IMR-90 (cell line): ENCODE measurements at places on chromosomes 3 and 15.

DNA sequence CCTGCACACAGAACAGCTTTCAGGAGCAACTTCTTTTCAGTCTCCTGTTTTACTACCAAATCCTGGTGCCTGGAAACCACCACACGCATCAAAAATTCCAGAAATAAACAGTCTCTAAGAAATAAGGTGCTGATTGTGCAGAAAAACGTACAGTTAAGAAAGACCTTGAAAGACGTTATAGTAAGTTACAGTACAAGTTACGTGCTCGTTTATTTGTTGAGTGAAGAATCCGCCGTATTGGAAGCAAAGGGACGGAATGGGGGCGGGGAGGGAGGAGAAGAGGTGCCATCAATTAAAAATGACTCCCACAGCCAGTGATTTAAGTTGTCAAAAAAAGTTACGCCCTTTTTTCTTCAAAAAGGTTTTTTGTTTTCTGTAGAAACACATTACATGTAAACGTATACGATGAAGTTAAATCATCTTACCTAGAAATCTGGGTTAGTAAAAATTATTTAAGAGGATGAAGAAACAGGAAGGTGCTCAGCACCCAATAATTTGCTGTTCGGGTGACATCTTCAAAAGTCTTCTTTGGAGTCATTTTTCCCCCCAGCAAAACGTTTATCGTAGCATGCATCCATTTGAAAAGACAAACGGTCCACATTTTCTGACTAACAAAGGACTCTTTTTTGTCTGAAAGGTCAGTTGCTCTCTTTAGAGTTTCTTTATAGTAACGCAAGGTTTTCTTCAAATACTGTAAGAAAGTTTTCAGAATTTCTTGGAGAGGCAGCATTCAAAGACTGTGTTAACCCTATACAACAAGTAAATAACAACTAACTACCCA, 782 bp upstream of the UACA start:
- DNase-seq, result no peak

DNA sequence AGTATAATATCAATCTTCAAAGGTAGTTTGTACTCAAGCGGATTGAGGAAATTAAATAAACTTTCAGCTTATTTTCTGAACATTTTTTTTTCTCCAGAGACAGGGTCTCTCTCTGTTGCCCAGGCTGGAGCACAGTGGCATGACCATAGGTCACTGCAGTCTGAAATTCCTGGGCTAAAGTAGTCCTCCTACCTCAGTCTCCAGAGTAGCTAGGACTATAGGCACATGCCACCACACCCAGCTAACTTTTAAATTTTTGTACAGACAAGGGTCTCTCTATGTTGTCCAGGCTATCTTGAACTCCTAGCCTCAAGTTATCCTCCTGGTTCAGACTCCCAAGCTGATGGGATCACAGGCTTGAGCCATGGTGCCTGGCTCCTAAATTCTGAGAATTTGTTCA, 97.1 kb downstream of the FAIM start:
- no peak for DNase-seq

DNA sequence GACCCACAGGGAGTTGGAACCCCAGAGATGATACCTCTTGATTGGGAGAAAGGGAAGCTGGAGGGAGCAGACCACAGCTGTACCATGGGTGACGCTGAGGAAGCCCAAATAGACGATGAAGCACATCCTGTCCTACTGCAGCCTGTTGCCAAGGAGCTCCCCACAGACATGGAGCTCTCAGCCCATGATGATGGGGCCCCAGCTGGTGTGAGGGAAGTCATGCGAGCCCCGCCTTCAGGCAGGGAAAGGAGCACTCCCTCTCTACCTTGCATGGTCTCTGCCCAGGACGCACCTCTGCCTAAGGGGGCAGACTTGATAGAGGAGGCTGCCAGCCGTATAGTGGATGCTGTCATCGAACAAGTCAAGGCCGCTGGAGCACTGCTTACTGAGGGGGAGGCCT, 201.1 kb downstream of the AKAP13 start:
- no peak for DNase-seq

DNA sequence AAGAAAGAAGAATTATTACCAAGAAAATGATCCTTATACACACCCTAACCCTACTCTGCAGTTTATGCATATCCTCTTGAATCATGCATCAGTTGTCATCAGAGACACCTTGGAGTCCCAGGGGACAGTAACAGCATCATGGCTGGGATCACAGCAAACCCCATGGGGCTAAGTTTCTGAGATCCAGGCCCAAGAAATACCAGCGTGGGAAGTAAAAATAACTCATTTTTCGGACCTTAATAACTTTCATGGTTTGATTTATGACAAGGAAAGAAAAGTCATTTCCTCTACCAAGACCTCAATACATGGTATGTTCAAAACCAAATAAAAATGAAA, 38.8 kb upstream of the B3GNT5 start:
- DNase-seq, result no peak

- no peak for DNase-seq
Observed at GRCh38 chr3:2860626-2861025, 249.5 kb downstream of the IL5RA start.

DNA sequence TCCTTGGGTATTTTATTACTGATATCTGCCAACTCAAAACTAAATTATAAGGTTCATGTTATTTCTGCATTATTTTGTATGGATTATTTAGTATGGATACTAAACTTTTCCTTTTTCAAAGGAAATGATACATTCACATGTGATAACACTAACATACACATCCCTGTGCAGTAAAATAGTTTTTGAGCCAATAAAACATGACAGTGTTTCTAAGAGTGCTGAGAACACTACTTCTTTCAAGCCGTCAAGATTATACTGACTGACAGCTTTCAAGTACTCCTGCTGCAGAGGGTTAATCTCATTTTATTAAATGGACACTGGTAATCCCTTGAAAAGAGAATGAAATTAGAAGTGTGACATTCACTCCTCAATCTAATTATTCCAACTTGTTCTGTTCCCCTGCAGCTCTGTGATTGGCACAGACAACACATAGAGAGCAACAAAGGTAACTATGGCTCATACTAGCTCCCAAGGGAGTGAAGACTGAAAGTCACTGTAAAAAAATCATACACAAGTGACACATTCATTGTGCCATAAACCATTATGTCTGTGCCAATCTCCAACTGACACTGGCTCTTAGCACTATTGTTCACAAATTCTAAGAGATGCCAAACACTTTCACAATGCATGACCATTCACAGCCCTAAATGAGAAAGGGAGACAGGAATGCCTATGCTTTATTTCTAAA, 468.6 kb downstream of the SHQ1 start:
- no peak for DNase-seq

- DNase-seq, result no peak
Observed at GRCh38 chr3:64255741-64256340, 30.6 kb upstream of the PRICKLE2 start.

DNA sequence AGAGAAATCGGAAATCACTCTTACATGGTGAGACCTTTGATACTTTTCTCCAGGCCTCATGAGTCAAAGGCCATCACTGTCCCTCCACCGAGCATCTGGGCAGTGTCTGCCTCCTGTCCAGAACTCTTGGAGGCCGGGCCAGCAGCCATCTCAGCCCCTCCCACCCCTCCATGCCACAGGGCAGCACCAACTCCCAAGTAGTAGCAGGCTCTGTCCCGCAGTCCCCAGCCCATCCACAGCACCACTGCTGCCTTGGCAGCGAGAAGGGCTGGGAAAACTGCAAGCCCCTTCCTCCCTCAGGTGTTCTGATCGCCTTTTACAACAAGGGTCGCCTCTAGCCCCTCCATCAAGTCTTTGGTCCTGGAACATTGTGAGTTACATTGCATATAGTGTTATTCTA, 5.5 kb downstream of the LYSMD4 start:
- no peak for DNase-seq

DNA sequence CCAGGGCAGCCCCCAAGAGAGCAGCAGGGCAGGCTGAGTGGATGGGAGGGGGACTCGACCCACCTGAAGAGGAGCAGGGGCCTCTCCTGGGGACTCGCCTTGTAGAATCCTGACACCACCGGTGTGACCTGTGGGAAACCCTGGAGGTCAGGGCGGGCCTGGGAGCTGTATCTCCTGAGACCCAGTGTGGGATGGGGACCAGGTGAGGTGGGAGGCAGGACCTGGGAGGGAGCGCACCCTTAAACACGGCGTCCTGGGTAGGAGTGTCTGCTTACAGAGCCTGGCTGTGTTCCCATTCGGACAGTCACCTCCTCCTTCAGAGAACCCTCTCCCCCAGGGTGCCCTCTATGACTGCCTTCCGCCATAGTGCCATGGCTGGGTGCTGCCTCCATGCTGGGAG, 27.1 kb downstream of the C15orf39 start:
- DNase-seq, result no peak

DNA sequence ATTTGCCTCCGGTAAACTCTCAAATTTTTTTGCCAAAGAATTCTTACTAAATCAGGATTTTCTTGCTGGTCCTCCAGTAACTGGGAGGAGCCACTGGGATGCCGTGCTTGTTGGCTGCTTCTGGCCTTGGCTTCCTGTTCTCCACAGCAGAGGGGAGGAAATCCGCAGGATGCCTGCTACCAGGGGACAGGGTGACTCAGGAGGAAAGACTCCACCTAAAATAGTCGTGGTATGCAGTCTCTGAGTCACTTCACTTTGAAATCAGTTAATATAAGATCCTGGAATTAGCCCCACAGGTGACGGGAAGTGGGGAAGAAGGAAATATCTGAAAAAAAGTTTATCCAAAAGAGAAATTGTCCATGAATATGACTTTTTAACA, 6.5 kb upstream of the TM4SF18 start:
- DNase-seq, result peak; percentile 97

- no peak for DNase-seq
Observed at GRCh38 chr3:67059443-67059842, 61.3 kb downstream of the KBTBD8 start.

- no peak for DNase-seq
Observed at GRCh38 chr3:157611536-157612076, 108.4 kb upstream of the VEPH1 start.

DNA sequence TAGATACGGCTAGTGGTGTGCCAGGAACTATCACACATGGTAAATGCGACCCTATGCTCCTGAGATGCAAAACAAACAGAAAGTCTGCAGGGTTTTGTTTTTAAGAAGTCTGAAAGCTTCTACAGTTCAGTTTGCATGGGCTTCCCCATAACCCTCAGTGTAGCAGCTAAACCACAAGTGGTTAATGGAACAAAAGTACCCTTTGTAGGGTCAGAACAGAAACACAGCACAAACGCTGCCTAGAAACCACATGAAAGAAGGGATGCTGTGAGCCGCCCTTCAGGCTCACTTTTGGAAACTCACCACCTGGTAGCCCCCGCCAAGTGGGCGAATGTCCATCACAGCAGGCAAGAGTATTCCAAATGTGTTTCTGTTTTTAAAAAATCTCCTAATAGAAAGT, 46.2 kb downstream of the CTDSPL start:
- DNase-seq, result no peak

DNA sequence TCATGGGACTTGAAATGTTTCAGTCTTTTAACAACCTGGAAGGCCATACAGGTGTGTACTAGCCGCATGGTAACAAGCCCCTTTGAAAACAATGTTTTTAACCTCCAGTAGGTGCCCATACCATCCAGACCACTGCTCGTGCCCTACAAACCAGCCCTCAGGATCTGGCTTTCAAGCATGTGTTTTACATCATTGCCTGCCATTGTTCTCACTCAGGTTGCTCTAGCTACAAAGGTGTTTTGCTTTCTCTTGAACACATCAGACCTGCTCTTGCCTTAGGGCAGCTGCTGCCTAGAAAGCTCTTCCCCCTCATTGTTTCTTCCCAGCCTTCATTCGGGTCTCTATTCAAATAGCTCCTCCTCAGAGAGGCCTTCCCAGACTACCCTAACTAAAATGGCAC, 32.3 kb upstream of the MAP3K13 start:
- DNase-seq, result no peak

DNA sequence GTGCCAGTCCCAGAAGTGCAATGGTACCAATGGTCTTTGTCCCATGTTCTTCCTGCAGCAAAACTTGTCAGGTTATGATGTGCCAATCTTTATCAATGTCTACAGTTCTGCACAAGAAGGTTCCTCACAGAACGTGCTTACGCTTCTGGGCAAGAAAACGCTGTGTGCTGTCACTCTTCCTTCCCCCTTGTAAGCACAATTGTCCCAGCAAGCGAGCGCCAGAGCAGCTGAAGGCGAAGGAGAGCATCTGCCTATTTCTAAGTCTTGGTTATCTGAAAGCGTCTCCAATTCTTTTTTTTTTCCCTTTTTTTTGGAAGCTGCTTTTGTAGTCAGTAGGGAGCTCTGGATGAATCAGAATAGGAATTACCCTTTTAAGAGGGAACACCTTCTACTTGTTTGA, 514.4 kb downstream of the FGF12 start:
- no peak for DNase-seq

DNA sequence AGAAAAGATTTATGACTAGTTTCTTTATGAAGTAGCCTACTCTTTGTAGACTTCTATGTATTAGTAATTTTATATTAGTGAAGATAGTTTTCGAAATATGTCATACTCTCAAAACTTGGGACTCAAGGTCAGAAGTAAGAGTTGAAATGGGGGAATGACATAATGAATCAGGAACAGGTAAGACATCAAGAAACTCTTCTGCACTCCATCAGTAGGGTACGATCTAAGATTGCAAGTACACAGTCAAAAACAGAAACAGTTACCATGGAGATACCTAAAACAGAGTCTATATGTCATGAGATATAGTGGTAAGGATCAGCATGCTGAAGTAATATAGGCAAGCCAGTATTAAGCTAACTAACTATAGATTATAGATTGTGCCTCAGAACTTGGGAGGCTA, 187.0 kb upstream of the MLF1 start:
- no peak for DNase-seq

GRCh38 chr3:67790043-67790442, 135.6 kb upstream of the SUCLG2 start:
- peak; percentile 52 for DNase-seq

DNA sequence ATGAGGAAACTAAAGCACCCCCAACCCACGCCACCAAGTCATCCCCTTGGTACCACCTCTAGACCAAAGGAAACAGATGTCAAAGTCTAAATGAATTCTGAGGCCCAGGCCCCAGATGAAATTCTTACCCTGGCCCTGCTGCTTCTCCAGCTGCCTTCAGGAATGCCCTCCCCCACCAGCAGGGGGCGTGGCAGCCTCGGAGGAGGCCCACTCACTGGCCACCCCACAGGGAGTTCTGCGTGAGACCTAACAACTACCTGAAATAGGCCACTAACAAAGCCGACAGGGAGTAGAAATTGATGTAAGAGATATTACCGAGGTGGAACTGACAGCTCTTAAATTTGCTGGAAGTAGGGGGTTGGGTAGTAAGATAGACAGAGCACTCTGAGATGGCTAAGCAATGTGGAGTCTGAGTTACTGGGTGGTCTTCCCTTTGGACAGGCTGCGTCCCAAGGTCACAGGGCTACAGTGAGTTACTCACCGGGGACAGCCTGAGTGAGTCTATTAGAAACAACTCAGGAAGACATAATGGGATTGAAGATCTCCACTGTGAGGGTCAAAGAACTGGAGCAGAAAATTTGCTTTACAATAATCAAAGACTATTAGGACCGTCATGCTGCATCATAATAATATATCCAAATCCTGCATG, 240.7 kb downstream of the SHOX2 start:
- DNase-seq, result no peak

DNA sequence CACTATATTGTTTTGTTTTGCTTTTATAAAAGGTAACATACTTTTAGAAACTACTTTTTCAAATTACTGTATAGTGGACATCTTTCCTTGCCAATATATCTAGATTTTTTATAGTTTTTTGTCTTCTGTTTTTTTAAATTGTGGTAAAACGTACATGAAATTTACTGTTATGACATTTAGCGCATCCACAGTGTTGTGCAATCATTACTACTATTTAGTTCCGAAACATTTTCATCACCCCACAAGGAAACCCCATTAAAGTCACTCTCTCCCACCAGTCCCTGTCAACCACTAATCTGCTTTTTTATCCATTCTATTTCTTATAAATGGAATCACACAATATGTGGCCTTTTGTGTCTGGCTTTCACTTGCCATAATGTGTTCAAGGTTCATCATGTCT, 54.8 kb downstream of the TMEM266 start:
- DNase-seq, result no peak
